ENCODE measurements at places on chromosomes 6 and 20. TPM values are rescaled to one million over a fixed set of nuclear protein-coding genes. Genes with fewer than 3 reads are reported as not detected.

The PLTP gene
- total RNA-seq = 23.4 TPM

The SPATA2 gene
- 1.7 TPM for total RNA-seq

The IL17A gene
- total RNA-seq = not detected

The SLC13A3 gene
- total RNA-seq = 0.38 TPM

The FAM217A gene
- total RNA-seq = not detected

The RIPOR2 gene
- total RNA-seq = 1.1 TPM
